ENCODE measurements at places on chromosomes 13 and 19.
A peak's percentile ranks its signal among the peaks of the same experiment; 100 is the strongest.

GRCh38 chr19:48994035-48994386 is 324 bp downstream of the RUVBL2 start:
- DNase-seq, result no peak

- DNase-seq, result no peak
Measured at GRCh38 chr13:54312885-54313284, 1284.3 kb downstream of the OLFM4 start.

DNA sequence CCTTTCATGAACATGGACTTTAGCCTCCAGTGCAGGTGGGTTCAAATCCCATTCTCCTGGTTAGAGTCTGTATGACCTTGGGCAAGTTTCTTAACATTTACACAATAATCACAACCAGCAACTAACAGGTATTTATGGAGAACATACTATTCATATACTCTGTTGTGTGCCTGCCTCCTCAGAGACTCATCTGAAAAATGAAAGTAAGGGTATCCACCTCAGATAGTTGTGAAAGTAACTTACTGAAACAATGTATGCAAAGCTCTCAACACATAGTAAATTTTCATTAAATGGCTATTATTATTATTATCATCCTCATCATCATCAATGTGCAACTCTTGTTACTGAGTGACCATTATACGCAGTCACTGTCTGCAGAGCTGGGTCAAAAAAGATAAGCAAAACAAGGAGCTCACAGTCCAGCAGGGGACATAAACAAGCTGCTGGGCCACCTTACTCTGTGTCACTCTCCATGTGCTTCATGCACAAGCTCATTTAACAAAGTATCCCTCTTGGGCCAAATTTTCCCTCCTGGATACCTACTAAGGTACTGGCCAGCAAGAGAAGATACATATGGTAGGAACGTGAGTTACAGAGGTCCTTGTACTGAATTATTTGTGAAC is 70.9 kb upstream of the FNDC3A start:
- DNase-seq, result no peak

DNA sequence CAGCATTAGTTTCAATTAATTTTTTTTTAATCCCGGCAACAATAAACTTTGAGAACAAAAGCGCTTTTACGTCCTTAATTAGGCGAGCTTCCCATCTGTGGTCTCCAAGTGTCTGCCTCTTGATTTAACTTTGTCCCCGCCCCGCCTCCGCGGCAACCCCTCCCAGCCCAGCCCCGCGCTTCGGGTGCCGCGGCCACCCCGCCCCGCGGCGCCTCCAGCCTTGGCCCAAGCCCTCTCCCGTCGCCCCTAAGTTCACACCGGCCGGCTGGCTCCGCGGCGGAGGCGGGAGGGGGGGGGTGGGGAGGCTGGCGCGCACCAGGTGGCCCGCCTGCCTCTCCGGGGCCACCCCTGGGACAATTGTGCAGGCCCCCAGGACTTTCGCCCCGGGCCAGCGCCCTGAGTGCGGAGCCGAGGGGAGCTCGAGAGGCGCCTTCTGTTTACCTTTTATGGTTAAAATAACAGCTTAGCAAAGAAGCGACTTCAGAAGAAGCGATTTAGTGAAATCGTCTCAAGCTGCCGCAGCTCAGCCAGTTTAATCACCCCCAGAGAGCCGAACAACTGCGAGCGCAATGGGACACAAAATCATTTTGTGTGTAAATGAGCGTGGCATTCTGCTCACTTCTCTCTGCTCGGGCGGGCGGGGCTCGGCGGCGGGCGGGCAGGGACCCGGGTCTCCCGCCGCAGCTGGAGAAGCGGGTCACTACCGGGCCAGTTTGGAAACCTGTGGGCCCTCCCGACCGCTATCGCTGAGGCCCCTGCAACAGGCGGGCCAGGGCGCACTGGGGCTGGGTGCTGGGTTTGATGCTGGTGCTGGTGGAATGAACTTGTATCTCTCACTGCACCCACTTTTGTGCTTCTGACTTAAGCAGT is 1.4 kb downstream of the KCTD15 start:
- DNase-seq, result no peak

- DNase-seq, result no peak
Measured at GRCh38 chr13:57638186-57638890, 6.8 kb downstream of the PCDH17 start.

DNA sequence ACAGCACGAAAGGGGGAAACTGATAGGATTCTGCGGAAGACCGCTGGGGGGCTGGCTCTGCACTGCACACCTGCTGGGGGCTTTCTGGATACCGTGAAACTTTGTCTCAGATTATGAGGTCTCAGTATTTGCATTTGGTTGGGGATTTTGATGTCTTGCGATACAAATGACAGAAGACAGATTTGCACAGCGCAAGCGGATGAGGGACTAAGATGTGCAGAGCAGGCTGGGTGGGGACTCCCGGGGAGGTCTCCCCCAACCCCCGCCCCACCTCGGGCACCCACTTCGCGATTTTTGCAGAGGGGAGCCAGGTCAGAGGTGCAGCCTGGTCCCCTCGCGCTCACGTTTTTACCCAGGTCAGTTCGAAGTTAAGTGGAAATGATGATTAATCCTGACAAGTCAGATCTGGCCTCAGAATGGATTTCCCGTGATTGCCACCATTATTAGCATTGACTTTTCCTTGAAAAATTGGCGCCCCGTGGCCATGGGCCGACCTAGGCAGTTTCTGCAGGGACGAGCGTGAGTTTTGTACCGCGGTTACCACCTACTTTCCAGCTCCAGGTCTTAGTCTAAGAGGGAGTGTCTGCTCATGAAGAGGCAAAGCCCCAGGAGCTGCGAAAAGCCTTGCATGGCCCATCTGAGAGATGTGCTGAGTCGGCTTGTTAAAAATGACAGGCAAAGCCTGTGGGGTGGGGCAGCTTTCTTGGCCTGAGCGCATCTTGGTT is 1.3 kb upstream of the GJB2 start:
- peak; percentile 11 for DNase-seq

- no peak for DNase-seq
Measured at GRCh38 chr13:24269821-24270220, 39.6 kb upstream of the C1QTNF9 start.

- no peak for DNase-seq
Measured at GRCh38 chr13:22499919-22500318, 680.9 kb upstream of the SGCG start.

DNA sequence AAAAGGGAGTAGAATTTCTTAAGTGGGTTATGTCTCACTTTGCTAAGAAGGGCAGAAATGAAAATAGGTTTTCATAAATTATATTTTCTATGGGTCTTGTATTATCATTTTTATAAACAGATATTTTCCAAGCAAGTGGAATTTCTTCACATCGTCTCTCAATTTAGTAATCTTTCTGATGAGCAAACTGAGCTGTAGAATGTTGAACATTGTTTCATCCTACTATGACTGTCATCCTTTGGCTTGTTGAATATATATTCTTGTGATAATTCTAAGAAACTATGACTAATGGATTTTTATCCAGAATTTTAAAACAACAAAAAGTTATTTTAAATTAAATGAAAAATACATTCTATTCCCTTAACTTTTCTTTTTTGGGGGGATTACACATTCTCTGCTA is 313.8 kb downstream of the ENOX1 start:
- no peak for DNase-seq

- no peak for DNase-seq
Measured at GRCh38 chr13:98599502-98600328, 22.8 kb upstream of the STK24 start.

- DNase-seq, result no peak
Measured at GRCh38 chr13:110283736-110284517, 23.0 kb downstream of the COL4A1 start.

GRCh38 chr13:95153647-95154412 is 147.4 kb downstream of the ABCC4 start:
- no peak for DNase-seq

- no peak for DNase-seq
Measured at GRCh38 chr13:71394176-71394575, 472.8 kb downstream of the DACH1 start.

GRCh38 chr19:28394725-28395124 is 818.2 kb downstream of the UQCRFS1 start:
- DNase-seq, result no peak

DNA sequence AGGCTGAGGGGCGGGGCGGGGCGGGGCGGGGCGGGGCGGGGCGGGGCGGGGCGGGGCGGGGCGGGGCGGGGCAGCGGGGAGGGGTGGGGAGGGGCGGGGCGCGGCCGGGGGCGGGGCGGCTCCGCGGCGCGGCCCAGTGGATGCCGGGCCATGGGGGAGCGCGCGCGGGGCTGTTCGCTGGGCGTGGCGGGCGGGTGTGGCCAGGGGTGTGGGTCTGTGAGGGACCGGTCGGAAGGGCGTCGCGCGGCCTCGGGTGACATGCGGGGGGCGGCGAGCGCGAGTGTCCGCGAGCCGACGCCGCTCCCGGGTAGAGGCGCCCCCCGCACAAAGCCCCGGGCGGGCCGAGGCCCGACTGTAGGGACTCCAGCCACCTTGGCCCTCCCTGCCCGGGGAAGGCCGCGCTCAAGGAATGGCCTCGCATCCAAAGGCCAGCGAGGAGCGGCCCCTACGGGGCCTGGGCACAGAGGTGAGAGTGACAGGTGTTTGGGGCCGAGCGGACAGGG is at the start of gene ZFP28:
ZFP28 (plus strand) TSS at position 188 of the 503 bp plus-strand sequence; CDS start at position 259, 71 bp downstream.
- no peak for DNase-seq

DNA sequence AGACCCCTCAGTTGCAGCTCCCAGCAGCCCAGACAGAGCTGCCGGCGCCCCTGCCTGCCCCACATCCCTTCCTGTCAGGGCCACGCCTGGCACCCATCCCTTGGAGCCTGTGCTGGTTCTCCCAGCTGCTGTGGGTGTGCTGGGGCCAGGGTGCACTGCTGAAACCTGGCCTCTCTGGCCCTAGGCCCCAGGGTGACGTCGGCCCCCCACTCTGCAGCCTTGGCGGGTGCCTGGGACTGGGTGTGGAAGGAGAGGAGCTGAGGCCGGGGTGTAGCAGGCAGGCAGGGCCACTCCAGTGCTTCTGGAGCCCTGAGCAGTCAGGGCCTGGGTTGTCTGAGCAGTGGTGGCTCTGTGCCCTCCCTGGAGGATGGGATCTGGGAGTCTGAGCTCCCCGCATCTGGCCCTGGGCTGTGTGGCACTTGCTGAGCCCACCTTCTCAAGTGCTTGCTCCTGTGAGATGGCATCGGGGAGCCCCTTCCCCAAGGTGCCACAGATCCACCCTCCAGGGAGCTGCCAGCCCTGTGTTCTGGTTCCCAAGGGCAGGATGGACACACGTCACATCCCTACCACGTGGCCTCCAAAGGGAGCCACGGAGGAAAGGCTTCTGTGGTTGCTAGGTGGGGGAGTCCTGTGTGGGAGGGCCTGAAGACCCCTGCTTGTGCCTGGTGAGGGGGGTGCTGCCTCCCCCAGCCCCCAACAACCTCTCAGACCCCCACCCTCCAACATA is 5.2 kb downstream of the PLEKHJ1 start:
- no peak for DNase-seq

- no peak for DNase-seq
Measured at GRCh38 chr13:97221046-97221445, 1.1 kb upstream of the MBNL2 start.

GRCh38 chr13:109231888-109232287 is 554.5 kb downstream of the IRS2 start:
- no peak for DNase-seq

DNA sequence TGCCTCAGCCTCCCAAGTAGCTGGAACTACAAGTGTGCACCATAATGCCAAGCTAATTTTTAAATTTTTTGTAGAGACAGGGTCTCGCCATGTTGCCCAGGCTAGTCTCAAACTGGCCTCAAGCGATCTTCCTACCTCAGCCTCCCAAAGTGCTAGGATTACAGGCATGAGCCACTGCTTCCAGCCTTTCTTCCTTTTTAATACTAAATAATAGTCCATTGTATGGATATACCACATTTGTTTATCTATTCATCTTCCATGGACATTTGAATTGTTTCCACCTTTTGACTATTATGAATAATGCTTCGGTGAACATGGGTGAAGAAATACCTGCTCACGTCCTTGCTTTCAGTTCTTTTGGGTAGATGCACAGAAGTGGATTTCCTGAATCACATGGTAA is 24.4 kb downstream of the GARRE1 start:
- no peak for DNase-seq

DNA sequence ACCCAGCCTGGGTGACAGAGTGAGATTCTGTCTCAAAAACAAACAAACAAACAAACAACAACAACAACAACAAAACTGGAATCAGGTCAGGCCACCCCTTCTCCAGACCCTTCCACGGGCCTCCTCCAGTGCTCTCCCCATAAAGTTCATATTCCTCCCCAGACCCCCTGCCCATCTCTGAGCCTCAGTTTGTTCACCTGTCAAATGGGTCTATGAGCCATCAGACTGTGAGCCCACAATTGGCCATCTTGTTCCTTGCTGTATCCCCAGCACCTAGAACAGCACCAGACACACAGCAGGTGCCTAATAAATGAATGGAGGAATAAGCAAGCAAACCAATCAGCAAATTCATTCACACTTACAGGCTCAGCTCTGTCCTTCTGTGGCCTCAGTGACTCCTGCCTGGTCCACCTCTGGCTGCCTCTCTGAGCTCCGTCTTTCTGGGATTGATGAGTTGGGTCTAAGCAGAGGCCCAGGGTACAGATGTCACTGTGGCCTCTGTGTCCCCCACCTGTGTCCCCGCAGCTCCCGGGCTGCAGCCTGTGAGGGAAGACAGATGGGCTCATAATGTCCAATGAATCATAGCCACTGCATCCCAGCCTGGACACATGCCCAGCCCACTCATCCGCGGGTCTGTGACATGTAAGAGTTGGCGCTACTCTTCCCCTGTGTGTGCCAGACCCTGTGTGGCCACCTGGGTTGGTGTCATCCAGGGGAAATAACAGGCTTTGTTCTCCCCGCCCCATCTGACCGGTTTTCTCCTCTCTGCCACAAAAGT is 19.6 kb upstream of the PTPRS start:
- DNase-seq, result no peak

- peak; percentile 51 for DNase-seq
Measured at GRCh38 chr19:2315818-2316353, 7.9 kb upstream of the LINGO3 start.

GRCh38 chr19:33261511-33262189 is 36.0 kb upstream of the SLC7A10 start:
- DNase-seq, result no peak

- DNase-seq, result no peak
Measured at GRCh38 chr13:34810996-34811395, 131.1 kb upstream of the NBEA start.

DNA sequence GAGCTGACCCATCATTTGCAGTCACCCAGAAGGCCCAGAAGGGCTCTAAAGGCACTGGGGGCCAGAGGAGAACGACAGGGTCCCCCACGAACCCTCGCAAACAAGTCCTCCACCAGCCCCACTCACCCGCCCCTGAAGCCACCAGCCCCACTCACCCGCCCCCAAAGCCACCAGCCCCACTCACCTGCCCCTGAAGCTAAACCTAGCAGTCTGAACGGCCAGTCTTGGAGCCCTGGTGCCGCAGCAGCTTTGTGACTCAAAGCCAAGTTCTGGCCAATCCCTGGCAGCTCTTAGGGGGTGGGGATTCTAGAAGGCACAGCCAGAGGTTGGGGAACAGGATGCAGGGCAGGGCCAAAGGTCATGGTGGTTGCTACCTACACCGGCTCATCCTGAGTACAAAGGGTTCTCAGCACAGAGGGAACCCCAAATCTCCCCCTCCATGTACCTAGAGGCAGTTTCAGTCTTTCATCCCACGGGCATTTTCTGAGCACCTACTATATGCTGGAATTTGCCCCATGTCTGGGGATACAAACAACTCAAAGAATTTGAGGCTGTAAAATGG is at the start of gene IQCN:
IQCN (minus strand) TSS at position 234 of the 562 bp plus-strand sequence. CDS start 4,974 bp downstream, outside the sequence.
- DNase-seq, result no peak
